CD4-positive, alpha-beta T cell treated with Interleukin-2 at 100 ng/mL for 4 hours (primary cell): ENCODE measurements at places on chromosomes 1 and 21.

GRCh38 chr1:50427086-50427817 is 4.0 kb upstream of the DMRTA2 start:
- no peak for DNase-seq

DNA sequence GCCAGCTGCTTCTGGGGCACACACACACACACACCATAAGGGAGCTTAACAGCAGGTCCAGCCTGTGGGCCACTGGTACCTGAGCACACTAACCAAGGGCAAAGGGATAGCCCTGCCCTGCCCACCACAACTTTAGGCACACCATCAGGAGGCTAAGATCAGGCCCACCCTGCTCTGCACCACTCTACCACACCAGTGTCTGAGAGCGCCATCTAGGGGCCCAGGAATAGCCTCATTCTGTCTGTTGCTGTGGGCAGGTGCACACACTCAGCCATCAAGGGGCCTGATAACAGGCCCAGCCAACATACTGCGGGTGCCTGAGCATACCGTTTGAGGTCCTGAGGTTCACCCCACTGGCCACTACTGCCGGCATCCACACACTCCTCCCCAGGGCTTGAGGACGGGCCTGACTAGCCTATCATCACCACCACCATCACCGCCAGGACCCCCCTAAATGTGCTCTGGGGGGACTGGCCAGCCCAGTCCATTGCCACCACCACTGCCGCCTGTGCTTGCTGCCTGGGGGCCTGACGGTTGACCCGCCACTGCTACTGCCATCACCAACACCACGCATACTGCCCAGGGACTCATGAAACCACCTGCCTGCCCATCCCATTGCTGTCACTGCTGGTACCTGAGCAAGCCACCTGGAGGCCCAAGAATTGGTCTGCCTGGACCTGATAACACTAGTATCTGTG is 31.3 kb downstream of the NSL1 start:
- peak; percentile 40 for DNase-seq

- no peak for DNase-seq
Measured at GRCh38 chr1:81377406-81377805, 423.3 kb upstream of the ADGRL2 start.

DNA sequence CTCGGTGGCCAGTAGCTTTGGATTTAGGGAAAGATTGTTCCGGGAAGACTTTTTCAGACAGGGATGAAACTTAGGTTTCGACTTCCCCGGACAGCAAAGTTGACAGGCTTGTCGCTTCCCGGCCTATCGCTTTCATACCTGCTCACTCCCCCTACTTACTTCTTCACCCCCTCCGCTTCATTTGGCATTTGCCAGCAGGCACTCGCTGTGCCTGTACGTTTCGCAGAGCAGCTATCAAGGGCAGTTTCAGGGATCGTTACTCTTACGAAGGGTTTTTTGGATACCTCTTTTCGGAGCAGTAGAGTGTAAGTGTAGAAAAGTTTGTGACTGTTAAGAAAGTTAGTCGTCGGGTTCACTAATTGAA is 393 bp downstream of the BLZF1 start:
- DNase-seq, result peak; percentile 15

GRCh38 chr1:31576743-31577455 is 584 bp downstream of the TINAGL1 start:
- DNase-seq, result no peak

- DNase-seq, result no peak
Measured at GRCh38 chr1:117836069-117836468, 93.4 kb downstream of the GDAP2 start.

- no peak for DNase-seq
Measured at GRCh38 chr1:85230305-85230977, 29.0 kb downstream of the C1orf52 start.
